SIG-M5 (cell line): ENCODE measurements at places on chromosomes 11 and 22.

GRCh38 chr22:30204742-30205111 is 41.8 kb downstream of the LIF start:
- DNase-seq = no peak

DNA sequence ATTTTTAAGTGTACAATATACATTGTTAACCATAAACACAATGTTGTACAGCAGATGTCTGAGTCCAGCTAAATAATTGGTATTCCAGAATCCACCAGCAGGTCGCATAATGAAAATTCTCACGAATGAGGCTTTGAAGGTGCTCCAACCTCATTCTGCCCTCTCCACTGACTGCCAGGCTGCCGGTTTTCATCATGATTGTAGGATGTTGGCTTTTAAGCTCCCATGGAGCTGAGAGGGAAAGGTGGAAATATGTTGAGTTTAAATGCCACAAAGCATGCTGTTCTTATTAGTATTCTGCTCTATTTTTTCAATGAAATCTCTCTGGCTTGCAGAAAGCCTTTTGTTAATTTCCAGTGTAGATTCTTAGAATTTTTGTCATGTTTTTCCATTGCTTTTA is 337.2 kb upstream of the DDI1 start:
- no peak for DNase-seq

DNA sequence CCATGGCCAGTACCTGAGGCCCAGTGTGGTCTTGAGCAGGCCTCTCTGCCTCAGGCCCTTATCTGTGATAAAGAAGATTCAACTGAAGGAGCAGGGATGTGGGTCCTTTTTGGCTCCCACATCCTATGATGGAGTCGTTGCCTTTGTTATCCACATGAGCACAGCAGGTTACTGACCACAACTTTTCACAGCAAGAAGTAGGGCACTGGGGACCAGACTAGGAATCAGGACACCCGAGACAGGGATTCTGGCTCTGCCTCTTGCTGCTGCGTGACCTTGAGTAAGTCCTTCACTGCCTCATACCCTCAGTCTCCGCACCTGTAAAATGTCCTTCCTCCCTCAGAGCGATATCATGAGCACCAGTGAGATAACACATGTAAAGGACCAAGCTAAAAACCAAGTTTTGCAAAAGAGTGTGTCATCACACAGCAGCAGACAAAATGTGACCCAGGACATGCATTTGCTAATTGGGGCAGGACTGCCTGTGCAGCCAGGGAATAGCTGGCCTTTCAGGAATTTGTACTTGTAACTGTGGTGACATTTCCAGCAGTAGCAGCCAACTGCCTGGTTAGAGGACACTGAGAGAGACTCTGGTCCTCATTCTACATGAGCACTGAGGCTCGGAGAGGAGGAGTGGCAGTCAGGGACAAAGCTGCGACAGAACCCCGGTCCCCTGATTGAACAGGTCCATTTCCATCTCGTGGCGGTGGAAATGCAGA is 13.2 kb upstream of the SMIM35 start:
- DNase-seq = no peak

- DNase-seq = no peak
These were observed 32.9 kb upstream of the GAL start for GRCh38 chr11:68651208-68651984.

DNA sequence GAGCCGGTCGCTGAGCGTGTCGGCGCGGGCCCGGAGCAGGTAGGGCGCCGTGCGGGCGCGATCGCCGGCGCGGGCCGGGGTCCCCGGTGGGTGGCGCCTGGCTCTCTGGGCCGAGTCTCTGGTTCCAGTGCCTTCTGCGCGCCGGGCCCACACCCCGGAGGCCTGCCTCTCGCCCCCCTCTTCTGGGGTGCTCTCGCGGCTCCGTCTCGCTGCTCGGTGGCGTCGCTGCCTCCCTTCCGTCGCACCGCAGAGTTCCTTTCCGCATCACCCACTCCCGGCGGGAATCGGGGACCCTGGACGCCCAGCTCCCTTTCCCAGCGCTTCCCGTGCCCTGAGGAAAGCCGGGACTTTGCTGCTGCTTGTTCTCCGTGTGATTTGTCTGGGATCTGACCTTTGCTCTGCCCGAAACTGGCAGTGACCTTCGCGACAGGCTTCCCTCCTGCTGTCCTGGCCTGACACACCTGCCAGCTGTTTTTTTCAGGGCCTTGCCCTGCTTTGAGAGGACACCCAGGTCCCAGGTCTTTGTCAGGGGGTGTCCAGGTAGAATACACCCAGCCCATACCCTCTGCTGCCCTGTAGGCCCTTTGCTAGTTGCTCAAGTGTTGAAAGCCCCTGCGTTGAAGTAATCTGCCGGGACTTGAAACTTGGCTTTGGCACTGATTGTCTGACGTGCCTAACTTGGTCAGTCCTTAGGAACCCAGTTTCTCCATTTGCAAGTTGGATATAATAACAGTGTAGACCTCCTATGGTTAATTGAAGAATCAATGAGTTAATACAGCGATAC is 711 bp downstream of the FDX1 start:
- no peak for DNase-seq

DNA sequence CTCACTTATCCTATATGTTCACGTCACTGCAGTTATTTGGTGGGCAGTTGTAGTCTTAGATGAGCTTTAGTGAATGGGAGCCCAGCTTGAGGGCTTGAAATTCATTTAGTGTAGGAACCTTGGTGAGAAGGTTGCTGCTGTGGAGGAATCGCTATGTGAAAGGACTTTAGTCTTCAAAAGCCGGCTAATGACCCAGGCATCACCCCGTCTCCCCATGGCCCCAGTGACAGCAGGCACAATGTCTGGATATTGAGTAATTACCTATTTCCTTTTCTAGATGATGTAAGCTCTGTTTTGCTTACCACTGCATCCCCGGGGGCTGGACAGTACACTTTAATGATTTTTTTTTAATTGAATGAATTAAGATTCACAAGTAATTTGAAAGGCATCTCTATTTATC is 283.2 kb downstream of the ST3GAL4 start:
- no peak for DNase-seq

- no peak for DNase-seq
These were observed 20.5 kb downstream of the POLD3 start for GRCh38 chr11:74612877-74613276.

GRCh38 chr11:59754494-59754858 is 700 bp upstream of the STX3 start:
- no peak for DNase-seq

- DNase-seq = no peak
These were observed 33.9 kb downstream of the ARRB1 start for GRCh38 chr11:75317446-75318122.

DNA sequence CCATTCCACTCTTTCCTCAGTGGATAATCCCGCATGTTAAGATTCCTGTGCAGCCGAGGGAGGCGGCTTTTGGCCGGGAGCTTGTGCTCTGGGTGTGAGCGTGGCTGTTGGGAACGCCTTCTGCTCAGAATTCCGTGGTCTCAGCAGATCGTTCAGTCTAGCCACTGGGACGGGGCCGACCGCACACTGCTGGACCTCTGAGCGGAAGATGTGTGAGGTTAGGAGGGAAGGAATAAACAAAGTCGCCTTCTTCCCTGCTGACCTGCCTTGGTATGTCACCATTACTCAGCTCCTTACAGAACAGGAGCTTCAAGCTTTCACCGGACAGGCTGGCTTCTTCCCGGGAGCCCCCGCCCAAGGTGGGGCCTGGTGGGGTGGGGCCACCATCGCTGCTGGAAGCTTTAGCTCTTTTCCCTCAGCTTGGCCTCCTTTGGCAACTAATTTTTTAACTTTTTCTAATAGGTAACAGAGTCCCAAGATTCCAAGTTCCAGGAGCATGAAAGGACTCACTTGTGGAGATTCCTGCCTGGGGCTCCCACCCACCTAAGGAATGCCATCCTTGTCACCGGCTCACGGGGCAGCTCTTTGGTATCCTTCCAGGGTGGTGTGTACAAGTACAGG is 22.5 kb upstream of the SEPTIN5 start:
- no peak for DNase-seq

GRCh38 chr11:91023731-91024130 is 800.9 kb upstream of the CHORDC1 start:
- no peak for DNase-seq

GRCh38 chr11:60734279-60734678 is 9.8 kb downstream of the MS4A18 start:
- no peak for DNase-seq

- DNase-seq = no peak
These were observed 145.7 kb upstream of the TTC12 start for GRCh38 chr11:113168354-113169342.
